ENCODE measurements at places on chromosomes 2 and 18. TPM values are rescaled to one million over a fixed set of nuclear protein-coding genes. Genes with fewer than 3 reads are reported as not detected.

Gene TCF4
- 68.5 TPM for polyA plus RNA-seq

Gene RGPD4
- not detected for polyA plus RNA-seq

Gene RBMS1
- 18.0 TPM for polyA plus RNA-seq

Gene CCDC85A
- polyA plus RNA-seq: 0.15 TPM

Gene TMEM178A
- 0.69 TPM for polyA plus RNA-seq

Gene LYG2
- not detected for polyA plus RNA-seq

Gene ADGRF3
- polyA plus RNA-seq: 1.5 TPM

Gene DSG4
- polyA plus RNA-seq: not detected

Gene ASXL3
- not detected for polyA plus RNA-seq

- H3K4me1 ChIP-seq: no peaks in the 10 kb centered on the region
- DNase-seq: no peak
- H3K4me3 ChIP-seq: no peak overlapping the region
- no peaks in the 10 kb centered on the region for H3K27me3 ChIP-seq
- no peak overlapping the region for H3K27ac ChIP-seq
Measured at GRCh38 chr2:109458512-109458911, 155.3 kb downstream of the SEPTIN10 start.

DNA sequence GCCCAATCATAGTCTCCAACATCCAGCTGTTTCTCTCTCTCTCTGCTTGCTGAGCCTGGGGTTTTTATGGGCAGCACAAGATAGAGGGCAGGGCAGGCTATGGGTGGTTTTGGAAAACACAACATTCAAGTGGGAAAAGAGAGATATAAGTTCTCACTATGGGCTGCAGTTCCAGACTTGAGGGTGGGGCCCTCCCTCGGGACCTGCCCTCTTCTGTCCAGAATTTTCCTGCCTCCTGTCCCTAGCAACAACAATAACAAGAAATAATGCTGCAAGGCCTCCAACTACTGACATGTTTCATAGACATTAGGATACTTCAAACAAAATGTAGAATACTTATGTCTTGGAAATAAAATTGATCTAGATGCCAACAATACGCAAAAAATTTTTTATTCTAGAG, 107.8 kb downstream of the C18orf54 start:
- no peaks in the 10 kb centered on the region for H3K4me1 ChIP-seq
- DNase-seq: no peak
- no peaks in the 10 kb centered on the region for H3K36me3 ChIP-seq
- H3K4me3 ChIP-seq: no peak overlapping the region

- no peak overlapping the region for H3K27ac ChIP-seq
- DNase-seq: no peak
- no peaks in the 10 kb centered on the region for H3K27me3 ChIP-seq
Measured at GRCh38 chr18:11993264-11993916, 12.1 kb downstream of the IMPA2 start.

- H3K27ac ChIP-seq: no peak overlapping the region
- peaks cover 7% of the 10 kb centered on the region for H3K27me3 ChIP-seq
- no peak overlapping the region for H3K4me3 ChIP-seq
- H3K36me3 ChIP-seq: no peaks in the 10 kb centered on the region
- no peak for DNase-seq
- no peaks in the 10 kb centered on the region for H3K4me1 ChIP-seq
Measured at GRCh38 chr2:11410101-11410500, 55.9 kb downstream of the E2F6 start.

GRCh38 chr2:7121851-7122250, 204.6 kb downstream of the RNF144A start:
- no peaks in the 10 kb centered on the region for H3K36me3 ChIP-seq
- peaks cover 4% of the 10 kb centered on the region for H3K27me3 ChIP-seq
- no peak overlapping the region for H3K27ac ChIP-seq
- H3K4me3 ChIP-seq: no peak overlapping the region

DNA sequence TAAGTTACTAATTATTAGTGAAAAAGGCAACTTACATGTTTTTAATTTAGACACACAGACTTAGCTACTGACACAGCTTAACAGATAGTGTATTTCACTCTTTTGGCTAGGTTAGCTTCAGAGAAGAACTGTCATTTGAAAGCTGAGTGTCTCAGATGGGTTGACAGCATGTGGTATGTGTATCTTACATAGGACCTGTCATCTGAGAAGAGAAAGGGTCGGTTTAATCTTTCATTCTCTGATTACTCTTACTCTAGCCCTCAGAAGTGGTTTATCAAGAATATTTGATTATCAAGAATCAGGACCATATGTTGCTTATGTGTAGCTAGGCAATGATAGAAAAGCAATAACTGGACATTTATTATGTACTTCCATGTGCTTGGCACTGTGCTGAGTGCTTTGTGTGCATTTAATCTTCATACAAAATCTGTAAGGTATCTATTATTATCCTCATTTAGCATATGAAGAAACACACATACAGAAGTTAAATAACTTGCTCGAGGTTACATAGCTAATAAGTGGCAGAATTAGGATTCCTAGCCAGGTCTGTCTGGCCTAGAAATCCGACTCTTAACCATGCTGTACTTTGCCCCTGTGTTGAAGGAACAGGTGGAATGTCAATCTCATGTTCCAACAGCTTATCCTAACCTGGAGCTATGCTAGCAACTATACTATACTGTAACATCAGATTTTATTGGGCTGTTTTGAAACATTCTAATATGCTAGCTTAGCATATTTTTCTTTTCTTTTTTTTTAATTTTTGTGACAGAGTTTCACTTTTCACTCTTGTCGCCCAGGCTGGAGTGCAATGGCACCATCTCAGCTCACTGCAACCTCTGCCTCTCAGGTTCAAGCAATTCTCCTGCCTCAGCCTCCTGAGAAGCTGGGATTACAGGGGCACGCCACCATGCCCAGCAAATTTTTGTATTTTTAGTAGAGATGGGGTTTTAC, 28.4 kb downstream of the CFLAR start:
- no peaks in the 10 kb centered on the region for H3K4me1 ChIP-seq
- no peak for DNase-seq
- no peak overlapping the region for H3K27ac ChIP-seq
- H3K36me3 ChIP-seq: peaks cover 44% of the 10 kb centered on the region
- no peaks in the 10 kb centered on the region for H3K27me3 ChIP-seq

DNA sequence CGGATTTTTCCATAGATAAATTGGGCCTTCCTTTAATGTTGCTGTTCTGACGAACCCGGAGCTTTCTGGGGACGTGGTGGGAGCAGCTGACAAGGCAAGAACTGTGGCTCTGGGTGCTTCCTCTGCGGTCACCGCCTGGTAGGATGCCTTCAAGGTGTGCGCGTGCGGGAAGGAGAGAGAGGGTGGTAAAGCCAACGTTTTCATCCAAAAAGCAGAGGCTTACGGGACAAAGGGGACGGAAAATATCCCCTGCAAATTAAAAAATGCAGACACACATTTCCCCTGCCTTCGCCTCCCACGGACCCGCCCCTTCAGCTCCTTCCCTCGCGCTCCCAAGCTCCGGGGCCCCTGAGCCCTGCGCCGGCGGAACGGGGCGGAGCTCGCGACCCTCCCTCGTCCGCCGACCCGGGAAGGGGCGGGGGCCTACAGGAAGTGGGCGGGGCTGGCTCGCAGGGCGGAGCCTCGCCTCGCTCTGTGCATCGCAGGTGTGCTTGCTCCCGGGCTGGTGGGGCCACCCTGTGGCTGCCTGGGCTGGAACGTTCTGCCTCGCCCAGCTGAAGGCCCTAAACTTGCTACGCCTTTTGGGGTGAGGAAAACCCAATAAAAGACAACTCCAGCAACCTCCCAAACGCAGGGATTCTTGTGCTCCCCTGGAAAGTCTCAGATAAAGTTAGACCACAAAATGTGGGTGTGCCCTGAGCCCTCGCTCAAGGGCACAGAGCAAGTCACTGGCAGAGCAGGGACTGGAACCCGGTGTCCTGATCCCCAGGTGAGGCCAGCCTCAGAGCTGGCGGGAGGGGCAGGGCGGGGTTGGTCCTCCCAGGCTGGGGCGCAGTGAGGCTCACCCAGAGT, 25.4 kb upstream of the SLC66A3 start:
- H3K27me3 ChIP-seq: no peaks in the 10 kb centered on the region
- peak; percentile 83 for DNase-seq
- H3K27ac ChIP-seq: peak overlapping the region; percentile 8

DNA sequence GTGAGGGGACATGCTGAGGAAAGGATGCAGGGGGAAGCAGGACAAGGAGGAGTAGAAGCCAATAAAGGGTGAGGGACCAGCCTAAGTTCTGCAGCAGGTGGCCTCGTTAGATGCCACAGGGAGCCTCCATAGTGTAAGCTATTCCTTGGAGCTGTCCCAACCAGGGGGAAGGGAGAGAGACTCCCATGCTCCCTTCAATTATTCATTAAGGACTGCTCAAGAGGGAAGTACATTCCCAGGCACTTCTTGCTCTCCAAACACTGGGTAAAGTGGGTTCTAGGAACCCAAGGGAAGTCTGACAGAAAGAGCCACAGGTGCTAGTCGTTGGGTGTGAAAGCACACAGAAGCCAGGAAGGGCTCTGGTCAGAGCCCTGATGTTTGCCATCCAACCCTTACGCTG, 193.7 kb downstream of the SLC39A10 start:
- no peaks in the 10 kb centered on the region for H3K36me3 ChIP-seq
- no peak overlapping the region for H3K4me3 ChIP-seq
- no peak overlapping the region for H3K27ac ChIP-seq
- peaks cover 3% of the 10 kb centered on the region for H3K27me3 ChIP-seq
- DNase-seq: no peak

DNA sequence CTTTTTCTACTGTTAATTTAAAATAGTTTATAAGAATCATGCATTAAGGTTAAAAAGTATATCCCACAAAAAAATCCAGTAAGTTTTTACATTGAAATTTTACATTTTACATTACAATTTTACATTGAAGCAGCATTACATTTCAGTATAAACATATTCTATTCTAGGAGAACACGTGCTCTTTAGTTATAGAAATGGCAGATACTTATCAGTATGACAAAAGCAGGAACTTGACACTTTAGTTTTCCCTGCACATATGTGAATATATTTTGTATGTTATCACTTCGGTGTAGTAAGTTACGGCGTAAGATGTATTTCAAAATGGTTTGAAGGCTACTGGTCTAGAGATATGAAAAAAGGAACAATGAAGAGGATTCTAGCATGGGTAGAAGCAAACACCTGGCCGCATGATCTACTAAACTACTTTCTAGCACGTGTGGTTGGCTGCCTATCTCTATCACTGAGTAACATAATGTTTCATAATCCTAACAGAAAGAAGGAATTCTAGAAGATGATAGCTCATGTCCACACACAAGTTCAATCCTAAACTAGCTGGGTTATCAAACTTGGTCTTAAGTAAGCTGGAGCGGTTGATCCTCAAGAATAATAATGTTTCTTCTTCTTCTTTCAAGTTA, 5.4 kb downstream of the IMMT start:
- H3K27me3 ChIP-seq: no peaks in the 10 kb centered on the region
- peaks cover 42% of the 10 kb centered on the region for H3K4me1 ChIP-seq
- no peak overlapping the region for H3K27ac ChIP-seq
- DNase-seq: no peak
- no peaks in the 10 kb centered on the region for H3K36me3 ChIP-seq

DNA sequence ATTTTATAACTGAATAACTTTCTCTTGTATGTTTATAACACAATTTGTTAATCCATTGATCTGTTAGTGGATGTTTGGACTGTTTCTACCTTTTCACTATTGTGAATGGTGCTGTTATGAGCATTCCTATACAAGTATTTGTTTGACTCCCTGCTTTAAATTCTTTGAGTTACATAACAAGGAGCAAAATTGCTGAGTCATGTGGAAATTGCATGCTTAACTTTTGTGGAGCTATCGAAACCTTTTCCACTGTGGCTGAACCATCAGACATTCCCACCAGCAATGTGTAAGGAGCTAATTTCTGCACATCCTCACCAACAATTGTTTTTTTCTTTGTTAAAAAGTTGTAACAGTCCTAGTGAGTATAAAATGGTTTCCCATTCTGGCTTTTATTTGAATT, 415.5 kb downstream of the CBLN2 start:
- no peaks in the 10 kb centered on the region for H3K4me1 ChIP-seq
- no peak for DNase-seq
- no peak overlapping the region for H3K4me3 ChIP-seq
- no peaks in the 10 kb centered on the region for H3K27me3 ChIP-seq
- H3K36me3 ChIP-seq: no peaks in the 10 kb centered on the region
- H3K27ac ChIP-seq: no peak overlapping the region

- H3K4me1 ChIP-seq: no peaks in the 10 kb centered on the region
- no peak overlapping the region for H3K4me3 ChIP-seq
- no peak overlapping the region for H3K27ac ChIP-seq
- H3K27me3 ChIP-seq: peaks cover 4% of the 10 kb centered on the region
- DNase-seq: no peak
Measured at GRCh38 chr2:205864491-205864890, 182.2 kb downstream of the NRP2 start.

DNA sequence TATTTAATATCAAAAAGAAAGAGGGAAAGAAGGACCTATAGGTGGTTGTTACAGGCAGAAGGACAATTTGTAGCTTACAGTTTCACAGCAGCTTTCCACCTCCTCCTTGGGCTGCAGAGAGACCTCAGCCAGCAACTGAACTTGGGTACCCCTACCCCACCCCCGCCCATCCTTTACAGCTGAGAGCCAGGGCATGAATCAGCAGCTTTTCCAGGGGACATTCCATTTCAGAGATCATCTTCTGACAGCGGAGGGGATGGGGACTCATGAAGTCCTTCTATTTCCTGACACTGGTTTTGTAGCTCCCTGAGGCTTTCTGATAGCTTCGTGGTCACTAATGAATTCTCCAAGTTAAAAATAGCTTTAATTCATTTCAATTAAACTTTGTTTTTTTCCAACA, 96.4 kb downstream of the ITGB1BP1 start:
- H3K27ac ChIP-seq: no peak overlapping the region
- no peak for DNase-seq
- H3K4me1 ChIP-seq: peaks cover 14% of the 10 kb centered on the region

Measured in B cell (primary cell).